Stimulated activated CD4-positive, alpha-beta T cell treated with anti-CD3 and anti-CD28 coated beads, Interleukin-15, amount 100 ng/mL, for 48 hours (primary cell): ENCODE measurements at places on chromosomes 6 and 20.
A peak's percentile ranks its signal among the peaks of the same experiment; 100 is the strongest.

DNA sequence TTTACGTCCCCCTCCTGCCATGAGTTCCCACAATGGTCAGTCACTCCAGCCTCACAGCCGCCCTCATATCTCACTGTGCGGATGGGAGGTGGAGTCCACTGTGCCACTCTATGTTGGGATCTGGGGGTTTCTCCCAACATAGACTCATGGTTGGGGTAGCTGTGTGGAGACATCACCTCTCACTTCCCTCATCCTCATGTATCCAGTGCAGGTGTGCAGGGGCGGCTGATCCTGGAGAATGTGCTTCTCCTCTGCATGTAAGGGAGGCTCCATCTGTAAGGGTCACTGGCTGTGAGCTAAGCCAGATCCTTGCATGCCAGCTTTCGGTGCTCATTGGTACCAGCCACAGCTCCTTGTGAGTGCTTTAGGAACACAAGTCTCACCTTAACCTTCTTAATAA, 400.8 kb downstream of the CDH26 start:
- no peak for DNase-seq

DNA sequence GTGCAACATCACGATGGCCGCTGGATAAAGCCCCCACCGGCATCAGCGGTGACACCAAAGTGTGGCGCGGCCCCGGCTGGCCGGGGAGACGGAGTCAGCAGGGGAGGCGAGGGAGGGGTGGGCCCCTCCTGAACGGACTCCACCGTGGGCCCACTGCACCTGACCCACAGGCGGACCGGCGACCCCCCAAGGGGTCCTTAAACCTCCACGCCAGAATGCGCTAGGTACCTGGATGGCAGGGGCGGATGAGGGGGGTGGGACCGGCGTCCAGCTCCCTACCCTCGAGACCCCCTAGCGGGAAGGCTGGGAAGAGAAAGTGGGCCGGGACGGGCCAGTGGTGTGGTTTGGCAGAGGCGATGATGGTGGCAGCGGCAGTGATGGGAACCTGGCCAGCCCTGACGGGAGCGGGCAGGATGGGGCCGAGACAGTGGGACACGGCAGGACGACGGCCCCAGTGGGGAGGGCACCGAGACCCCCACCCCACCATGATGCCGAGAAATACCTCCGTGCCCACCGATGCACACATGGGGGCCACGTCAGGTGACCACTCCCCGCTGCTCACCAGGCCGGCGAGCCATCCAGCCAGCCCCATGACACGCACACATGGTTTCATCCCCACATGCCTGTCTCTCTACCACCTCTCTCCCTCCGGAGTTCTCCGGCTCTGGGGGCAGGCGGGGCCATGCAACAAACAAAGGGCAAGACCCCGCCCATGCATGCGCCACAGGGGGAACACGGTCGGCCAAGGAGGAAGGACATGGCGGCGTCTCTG, 771.9 kb upstream of the DEFB115 start:
- no peak for DNase-seq

DNA sequence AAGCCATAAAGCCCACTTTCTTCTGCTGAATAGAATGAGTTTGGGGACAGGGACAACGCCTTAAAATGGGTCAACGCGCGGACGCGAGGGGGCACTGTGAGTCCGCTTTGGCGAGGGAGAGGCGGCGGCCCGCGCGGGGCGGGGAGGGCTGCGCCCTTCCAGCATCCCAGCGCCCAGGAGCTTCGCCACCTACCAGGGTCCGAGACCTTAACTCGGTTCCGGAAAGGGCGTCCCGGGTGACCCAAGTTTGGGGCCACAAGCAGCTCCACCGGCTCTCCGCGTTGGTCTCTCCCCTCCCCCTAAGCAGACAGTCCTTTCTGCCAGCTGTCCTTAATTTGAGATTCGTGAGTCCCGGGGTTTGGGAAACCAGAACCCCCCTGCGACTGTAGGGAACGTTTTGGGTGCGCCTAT, 1.8 kb upstream of the SAMD5 start:
- DNase-seq, result peak; percentile 47

GRCh38 chr20:50645253-50646068, 45.9 kb downstream of the RIPOR3 start:
- DNase-seq, result no peak

GRCh38 chr6:99822741-99823512, 171.1 kb downstream of the MCHR2 start:
- no peak for DNase-seq

DNA sequence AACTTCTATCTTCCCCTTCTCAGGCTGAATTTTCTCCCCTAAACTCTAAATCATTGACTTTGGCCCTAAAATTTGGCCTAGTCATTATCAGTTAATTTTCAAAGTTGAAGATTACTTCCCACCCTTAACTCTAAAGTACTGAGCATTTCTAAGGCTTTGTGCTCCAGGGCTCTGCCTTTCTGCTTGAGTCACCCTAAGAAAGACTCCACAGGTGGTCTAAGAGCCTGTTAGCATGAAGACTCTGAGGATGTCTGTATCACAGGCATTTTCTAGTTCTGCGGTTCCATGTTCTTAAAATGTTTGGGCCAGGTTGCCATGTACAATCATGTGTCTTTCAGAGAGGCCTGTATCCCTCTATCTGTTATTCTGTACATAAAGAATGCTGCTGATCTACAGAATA, 808.1 kb upstream of the MANEA start:
- DNase-seq, result no peak

GRCh38 chr20:60239956-60240355, 281.7 kb downstream of the CDH26 start:
- DNase-seq, result no peak

DNA sequence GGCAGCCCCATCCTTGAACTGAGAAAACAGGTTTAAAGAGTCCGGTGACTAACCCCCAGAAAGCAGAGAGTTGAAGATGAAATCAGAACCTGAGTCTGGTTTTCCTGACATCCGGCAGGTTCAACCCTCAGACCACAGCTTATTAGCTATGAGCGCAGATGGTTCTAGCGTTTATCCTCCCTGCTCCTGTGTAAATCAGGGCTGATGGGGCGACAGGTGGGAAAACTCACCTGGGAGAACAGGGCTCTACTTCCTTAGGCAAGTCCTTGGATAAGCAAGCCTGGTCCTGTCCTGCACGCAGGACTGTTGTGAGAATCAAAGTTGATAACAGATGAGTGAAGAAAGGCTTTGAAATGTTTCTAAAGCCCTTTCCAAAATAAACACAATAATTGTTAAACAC, 31.4 kb downstream of the GHRH start:
- no peak for DNase-seq

GRCh38 chr20:39155971-39156370, 193.8 kb downstream of the DHX35 start:
- DNase-seq, result no peak

- no peak for DNase-seq
These were observed 174.6 kb downstream of the KHDC1L start for GRCh38 chr6:73050706-73051105.

GRCh38 chr20:45768479-45768878, 23.2 kb downstream of the WFDC3 start:
- DNase-seq, result no peak

DNA sequence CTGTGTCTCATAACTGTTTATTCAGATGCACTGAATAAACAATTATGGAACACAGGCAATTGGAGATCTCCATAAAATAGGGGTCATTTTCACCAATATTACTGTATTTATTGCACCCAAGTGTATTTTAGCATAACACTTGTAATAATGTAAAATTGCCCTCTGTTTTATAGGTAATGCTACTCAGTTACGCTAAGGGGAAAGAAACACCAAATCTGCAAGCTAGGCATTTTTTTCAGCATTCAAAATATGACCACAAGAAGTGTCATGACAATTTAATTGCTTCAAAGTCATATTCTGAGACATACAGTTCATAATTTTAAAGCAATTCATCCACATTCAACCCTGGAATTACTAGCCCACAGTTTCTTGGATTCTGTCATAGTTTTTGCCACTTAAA, 643.2 kb upstream of the NOX3 start:
- no peak for DNase-seq

- DNase-seq, result no peak
These were observed 5.9 kb upstream of the UNC93A start for GRCh38 chr6:167285077-167285770.

DNA sequence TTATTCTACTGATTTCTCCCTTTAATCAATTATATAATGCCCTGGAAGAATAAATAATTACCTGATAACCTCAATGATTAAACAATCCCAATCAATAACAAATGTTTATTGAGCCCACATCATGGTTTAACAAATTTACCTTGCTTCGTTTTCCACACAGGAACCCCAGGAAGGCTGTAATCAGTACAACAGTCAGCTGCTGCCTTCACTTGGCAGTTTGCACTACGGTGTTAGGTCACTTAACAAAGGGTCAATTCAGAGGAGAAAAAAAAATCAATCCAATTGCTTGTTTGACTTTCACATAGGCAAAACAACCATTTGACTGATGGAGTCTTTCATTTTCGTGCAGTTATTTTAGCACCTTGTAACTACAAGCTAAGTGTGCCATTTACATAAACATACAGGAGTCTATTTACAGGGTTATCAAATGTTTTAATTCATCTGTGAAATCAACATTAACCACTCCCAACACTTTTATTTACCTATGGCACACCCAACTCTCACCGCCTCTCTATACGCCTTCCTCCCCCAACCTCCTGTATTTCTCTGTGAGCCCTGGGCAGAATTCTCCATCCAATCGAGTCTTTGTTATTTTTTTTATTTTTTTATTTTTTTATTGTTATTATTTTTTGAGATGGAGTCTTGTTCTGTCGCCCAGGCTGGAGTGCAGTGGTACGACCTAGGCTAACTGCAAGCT, 140.4 kb upstream of the TAB2 start:
- DNase-seq, result no peak
